Stimulated activated CD4-positive, alpha-beta T cell treated with anti-CD3 and anti-CD28 coated beads, Interleukin-1b, Interleukin-23, amount 100 ng/mL, for 24 hours (primary cell): ENCODE measurements at places on chromosomes 1 and 21.

DNA sequence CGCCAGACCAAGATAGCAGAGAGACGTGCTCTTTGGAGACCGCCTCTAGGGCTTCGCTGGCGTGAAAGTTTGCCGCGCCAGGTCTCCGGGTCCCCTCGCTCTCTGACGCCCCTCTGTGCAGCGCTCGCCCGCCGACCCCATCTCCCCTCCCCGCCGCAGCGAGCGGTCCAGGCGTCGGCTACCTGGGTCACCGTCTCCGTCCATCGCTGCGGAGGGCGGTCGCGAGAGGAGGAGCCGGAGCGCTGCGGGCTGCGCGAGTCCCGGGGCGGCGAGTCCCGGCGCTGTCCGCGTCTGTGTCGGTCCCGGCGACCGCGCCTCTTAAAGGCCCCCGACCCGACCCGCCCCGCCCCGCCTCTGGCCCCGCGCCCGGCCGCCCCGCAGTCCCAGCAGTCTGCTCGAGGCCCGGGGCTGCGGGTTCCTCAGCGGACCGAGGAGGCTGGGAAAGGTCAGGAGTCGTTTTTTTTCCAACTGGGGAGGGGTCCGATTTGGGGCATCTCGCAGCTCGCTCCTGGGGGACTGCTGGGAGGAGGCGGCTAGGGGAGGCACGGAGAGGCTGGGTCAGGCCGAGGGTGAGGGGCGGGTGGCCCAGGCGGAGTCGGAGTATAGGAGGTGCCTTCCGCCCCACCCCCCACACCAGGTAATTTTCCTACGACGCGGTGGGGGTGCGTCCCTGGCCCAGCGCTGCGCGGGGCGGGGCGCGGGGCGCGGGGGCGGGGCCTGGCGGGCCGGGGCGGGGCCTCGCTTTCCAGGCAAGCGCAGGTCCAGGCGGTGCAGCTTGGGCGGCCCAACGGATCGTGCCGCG, at the start of the genes FBXO2 and FBXO44:
Gene FBXO2 (minus strand): TSS at position 293 of the 802 bp plus-strand sequence. CDS start 89 bp downstream, at position 204.
Gene FBXO44 (plus strand): TSS at position 741 of the 802 bp plus-strand sequence. CDS start 959 bp downstream, outside the sequence.
- DNase-seq, result peak; percentile 40

DNA sequence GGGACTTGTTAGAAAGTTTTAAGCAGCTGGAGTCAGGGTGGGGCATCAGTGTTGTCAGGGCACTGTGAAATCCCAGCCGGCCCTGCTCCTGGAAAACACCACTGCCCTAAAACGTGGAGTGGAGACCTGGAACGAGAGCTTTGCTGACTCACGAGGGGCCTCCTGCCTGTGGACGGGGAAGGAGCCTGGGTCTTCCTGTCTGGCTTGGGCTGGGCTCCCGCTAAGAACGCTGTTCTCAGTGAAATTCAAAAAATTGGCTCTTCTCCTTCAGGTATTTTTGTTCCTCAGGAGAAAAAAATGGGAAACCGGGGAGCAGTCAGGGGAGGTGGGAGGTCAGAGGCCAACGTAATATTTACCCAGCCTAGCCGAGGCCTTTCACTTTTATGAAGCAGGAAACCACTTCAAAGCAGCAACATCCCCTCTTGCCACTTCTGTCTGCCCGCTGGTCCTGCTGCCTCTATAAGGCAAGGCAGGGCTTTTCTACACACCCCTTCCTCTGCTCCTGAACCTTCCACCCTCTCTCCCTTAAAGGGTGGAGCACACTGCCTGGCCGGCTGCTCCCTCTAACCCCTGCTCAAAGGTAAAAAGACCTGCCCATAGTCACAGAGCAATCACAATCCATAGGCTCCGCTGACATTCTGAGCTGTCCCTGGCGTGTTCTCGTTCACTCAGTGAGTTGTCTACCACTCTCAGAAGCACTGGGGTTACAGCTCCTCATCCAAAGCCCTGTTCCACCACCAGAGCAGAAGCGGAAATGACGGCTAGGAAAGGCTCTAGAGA, 8.0 kb downstream of the PLXNA2 start:
- no peak for DNase-seq

- DNase-seq, result no peak
Measured at GRCh38 chr21:43812139-43812821, 22.9 kb downstream of the RRP1 start.

GRCh38 chr1:113217447-113218208, 144.6 kb downstream of the LRIG2 start:
- DNase-seq, result no peak

DNA sequence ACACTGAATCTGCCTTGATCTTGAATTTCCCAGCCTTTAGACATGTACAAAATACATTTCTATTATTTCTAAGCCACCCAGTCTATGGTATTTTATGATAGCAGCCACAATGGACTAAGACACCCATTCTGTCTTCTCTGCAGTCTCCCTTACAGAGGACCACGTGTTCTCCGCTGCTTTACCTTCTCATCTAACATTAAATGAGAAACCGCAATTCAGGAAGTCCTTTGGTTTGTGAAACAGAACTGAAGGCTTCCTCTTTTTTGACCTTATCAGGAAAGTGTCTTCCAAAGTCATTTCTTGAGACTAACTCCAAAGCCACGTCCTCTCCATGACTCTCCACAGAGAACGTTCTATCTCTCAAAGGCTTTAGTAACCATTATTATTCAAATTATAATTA, 560.1 kb downstream of the OMA1 start:
- no peak for DNase-seq

DNA sequence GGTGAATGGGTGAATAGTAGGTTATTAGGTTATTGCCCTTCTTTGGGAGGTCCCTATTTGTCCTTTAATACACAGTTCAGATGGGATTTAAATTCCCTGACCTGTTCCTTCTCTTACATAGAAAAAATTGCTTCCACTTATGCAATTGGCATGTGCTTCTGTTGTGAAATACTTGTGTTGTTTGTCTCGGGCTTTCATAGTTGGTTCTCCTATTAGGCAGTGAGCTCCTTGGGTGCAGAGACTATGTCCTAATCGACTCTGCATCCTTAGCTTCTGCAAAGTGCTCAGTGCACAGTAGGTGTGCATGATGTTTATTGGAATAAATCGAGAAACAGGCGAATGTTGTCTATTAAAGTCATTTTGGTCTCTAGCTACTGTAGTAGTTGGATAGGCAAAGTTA, 1.3 kb upstream of the PDE4B start:
- DNase-seq, result no peak

- DNase-seq, result no peak
Measured at GRCh38 chr1:235781807-235782206, 84.9 kb downstream of the LYST start.

DNA sequence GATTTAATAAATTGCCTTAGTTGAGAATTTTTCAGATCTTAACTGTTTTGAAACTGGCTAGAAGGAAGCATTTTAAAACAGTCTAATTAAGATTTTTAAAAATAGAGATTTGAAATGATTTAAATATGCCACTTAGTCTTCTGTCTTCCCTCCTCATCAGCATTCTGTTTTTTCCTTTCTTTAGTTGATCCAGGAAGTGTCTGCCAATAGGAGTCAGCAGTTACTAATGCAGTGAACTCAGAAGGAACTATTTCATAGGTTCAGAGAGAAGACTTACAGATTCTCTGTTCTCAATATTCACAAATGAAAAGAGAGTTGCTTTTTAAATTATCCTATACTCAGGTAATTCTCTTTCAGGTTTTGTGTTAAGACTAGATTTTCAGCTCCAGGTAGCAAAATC, 84.5 kb downstream of the RPS6KC1 start:
- DNase-seq, result no peak

GRCh38 chr1:76876655-76877395, 9.5 kb downstream of the ST6GALNAC5 start:
- no peak for DNase-seq
